Amygdala (tissue), 56 donors: ENCODE measurements at places on chromosomes 6 and 20.

DNA sequence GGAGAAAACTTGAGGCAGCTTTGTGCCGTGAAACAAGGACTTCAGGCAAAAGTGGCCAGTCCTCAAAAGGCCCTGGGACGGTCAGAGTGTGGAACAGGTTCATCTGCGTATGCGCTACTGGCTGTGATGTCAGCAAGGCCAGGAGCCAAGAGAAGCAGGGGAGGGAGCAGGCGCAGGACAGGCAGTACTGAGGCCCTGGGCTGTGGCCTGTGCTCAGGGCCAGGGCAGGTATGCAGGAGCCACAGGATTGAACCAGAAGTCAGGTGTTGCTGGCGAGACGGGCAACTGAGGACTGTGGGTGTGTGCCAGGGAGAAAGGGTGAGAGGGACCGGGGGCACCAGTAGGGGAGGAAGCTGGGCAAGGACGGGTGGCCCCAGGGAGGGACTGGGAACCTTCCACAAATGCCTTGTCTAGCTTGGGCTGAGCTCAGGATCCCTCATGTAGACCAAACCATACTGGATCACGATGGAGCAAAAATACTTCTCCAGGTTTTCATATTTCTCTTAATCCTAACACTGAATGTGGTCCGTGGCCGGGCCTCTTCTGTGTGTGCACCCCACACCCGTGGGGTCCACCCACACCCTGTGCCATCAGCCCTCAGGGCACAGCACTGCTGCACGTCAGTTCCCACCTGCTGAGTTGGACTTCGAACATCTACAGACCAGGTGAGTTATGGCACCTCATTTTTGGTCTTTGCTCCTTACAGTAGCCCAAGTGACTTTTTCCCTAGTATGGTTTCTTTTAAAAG lies 46.9 kb downstream of the GINS1 start:
- no peak for DNase-seq

- no peak for DNase-seq
These were observed 101.8 kb downstream of the KLHL32 start for GRCh38 chr6:97026298-97026697.

GRCh38 chr6:30029588-30029987 lies 31.5 kb upstream of the POLR1H start:
- no peak for DNase-seq

DNA sequence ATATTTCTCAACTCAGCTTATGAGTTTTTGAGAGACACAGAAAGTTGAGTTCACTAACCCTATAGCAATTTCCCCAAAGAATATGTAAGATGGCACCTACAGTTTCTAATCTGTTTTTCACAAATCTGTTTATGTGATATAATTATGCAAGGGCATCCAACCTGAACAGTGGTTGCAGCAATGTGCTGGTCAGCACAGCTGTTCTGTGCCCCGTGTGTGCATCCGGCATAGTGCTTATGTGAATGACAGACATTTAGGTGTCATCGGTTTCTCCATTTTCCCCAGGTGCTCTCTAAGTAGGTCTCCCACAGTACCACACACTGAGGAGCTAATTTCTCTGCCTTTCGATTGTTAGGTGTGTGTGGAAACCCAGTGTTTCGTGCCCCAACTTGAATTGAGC lies 7.7 kb upstream of the BACH2 start:
- no peak for DNase-seq

DNA sequence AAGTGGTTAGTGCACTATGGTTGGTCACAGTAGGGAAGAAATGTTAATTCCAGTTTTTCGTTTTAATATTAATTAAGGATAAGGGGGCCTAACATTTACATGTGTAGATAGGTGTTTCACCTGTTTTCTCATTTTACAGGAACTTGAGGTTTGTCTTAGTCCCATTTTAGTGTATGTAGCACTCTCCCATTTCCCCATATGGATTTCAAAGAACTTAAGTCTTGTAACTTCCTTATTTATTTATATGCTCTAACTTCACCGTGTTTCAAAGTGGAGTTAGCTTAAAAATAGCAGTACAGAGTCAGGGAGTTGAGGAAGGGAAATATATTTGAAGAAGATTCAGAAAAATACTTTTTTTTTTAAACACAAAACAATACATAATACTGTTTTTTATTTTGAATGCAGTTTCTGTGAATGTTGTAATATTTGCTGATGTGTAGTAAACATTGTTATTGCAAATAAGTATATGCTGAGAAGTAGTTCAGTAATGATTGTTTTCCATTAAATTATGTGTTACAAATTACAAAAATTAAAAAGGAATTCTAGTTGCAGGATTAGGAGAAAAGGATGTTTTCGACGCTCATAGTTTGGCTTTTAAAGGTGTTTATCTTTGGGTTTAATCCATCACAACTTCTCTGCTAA lies 3.5 kb downstream of the SCAF8 start:
- no peak for DNase-seq

- no peak for DNase-seq
These were observed 254.6 kb upstream of the PRDM1 start for GRCh38 chr6:105831311-105832097.
